Dermis microvascular lymphatic vessel endothelial cell (primary cell): ENCODE measurements at places on chromosomes 5 and 9. TPM values are rescaled to one million over a fixed set of nuclear protein-coding genes. Genes with fewer than 3 reads are reported as not detected.

GRCh38 chr9:127505396-127506116 lies 54.2 kb downstream of the LRSAM1 start:
- DNase-seq = peak; percentile 36

DNA sequence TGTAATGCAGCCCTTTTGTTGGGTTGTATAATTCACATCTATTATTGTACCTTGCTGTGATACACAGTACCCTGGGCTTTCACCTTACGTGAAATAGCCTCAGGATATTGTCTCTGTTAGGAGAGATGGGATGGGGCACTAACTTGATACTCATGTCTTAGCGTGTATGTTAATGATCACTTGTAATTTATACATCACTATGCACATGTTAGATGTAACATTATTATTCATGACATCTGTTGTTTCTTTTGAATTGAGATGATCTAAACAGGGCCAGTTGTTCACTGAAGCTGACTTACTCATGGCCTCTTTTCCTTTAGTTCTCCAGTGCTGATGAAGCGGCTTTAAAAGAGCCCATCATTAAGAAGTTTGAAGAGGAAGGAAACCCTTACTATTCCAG lies 65.2 kb downstream of the MCCC2 start:
- no peak for DNase-seq

DNA sequence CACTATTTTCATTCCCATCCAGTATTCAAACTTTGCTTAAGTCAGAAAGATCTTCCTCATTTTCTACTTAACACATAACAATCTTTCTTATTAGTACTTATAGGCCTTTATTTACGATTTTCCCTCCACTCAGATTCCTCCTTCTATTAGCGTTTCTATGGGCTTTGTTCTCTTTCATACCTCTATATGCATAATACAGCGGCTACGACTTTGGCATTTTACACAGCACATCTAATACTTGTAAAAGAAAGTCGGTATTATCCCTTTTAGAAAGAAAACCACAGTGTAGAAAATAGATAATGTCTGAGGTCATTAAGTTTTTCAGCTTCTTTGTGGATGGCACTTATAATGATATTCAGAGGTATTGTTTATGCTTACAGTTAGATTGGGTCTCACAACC lies 8.4 kb downstream of the RBM18 start:
- DNase-seq = no peak

GRCh38 chr5:132279801-132280200 lies 14.4 kb upstream of the SLC22A4 start:
- no peak for DNase-seq

DNA sequence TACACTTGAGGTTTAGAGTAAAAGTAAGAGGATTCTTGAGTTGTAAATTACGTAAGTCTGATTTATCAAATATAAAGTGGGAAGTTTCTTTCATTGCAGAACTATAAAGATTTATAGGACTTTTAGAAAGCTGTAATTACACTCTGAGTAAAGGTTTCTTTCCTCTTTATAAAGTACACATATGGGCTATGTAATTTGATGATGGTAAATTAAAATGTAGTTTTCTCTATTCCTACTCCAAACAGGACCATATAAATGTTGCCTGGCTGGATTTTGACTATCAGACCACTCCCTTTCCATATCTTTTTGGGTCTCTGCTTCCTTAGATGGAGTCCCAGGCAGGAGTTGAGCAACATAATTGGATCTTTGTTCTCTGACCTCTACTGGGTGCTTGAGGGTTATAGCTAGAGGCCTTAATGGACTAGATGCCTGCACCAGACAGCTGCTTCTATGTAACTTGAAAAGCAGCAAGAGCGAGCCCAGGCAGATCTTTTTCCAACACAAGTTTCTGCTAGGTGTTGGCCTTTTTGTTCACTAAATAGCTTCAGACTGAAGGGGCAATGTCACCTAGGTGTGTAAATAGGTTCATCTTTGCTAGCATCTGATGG lies 11.4 kb upstream of the TEX48 start:
- DNase-seq = no peak

GRCh38 chr5:108257996-108258395 lies 123.9 kb downstream of the FBXL17 start:
- no peak for DNase-seq

- DNase-seq = no peak
These were observed 6.8 kb upstream of the LRRC14B start for GRCh38 chr5:184471-184870.

DNA sequence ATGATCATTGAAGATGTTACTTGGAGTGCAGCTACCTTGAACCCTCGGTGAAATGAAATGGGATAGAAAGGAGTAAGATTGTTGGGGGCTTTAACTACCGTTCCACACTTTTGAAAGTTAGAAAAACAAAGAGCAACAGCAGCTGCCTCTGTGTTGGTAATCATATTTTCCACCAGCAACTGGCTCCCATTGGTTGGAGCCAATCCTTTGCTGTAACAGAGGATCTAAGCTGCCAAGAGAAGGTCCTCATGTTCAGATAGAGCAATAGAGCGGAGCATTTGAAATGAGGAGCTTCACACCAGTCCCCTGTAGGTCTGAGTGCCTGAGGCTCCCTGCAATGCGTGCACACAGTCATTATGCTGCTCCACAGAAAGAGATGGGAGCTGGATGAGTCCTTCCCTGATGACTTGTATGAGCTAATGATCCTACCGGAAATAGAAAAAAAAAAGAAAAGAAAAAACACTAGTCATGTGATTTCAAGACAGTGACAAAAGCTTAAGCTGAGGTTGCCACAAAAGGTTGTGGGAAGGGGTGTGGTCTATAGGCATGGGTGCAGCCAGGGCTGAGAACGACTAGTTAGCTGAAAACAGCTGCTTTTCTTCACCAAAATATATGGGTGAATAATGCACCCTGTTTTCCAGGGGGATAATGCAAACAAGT lies 300.7 kb downstream of the MLLT3 start:
- DNase-seq = no peak

The FREM1 gene
- under 0.01 TPM in 2 replicates for total RNA-seq

The GAPT gene
- not detected in 2 replicates for total RNA-seq

The SLC36A2 gene
- total RNA-seq = not detected in 2 replicates

The AMBP gene
- total RNA-seq = not detected in 2 replicates

The CCDC127 gene
- 3.6 and 4.8 TPM in 2 replicates for total RNA-seq
